ENCODE measurements at places on chromosomes 11 and 22.

- DNase-seq: no peak
Measured at GRCh38 chr11:130645164-130645842, 196.9 kb downstream of the ADAMTS15 start.

DNA sequence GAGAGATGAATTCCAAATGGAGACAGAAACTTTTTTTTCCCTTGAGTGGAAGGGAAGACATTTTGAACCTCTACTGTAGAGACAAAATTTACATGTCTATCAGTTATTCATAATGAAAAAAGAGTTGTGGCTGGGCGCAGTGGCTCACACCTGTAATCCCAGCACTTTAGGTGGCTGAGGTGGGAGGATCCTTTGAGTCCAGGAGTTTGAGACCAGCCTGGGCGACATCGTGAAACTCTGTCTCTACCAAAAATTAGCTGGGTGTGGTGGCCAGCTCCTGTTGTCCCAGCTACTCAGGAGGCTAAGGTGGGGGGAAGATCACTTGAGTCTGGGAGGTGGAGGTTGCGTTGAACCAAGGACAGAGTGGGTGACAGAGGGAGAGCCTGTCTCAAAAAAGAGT is 4.1 kb downstream of the EED start:
- DNase-seq: no peak

GRCh38 chr11:9831122-9831521 is 167.2 kb downstream of the SWAP70 start:
- no peak for DNase-seq

DNA sequence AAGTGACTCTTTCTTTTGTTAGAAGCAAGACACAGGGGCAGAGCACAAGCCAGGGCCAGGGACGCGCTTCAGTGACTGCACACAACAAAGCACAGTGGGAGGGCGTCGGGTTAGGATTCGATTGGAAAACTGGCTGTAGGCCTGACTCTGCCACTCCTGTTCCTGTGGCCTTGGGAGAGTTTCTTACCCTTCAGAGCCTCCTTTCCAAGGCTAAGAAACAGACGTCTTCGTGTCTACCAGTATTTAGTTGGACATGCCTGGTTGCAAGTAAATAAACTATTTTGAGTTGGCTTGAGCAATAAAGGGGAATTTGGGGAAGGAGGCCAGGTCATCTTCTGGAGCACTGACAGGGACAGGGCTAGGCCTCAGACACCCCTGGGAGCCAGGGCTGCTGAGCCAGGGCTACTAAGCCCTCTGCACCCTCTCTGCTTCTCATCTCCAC is 549.1 kb downstream of the INSC start:
- DNase-seq: no peak
